ENCODE measurements at places on chromosomes 11 and 22.

GRCh38 chr11:9530020-9530621 is 43.3 kb upstream of the WEE1 start:
- DNase-seq: no peak

- no peak for DNase-seq
These were observed 101.1 kb upstream of the IGLL5 start for GRCh38 chr22:22786301-22787115.

GRCh38 chr22:38755911-38756532 is at the start of gene SUN2:
Gene SUN2 (minus strand): TSS chr22:38755998. CDS start chr22:38752628, 3,370 bp downstream.
- peak; percentile 95 for DNase-seq

GRCh38 chr22:22452996-22453686 is 55.4 kb downstream of the ZNF280B start:
- DNase-seq: no peak

GRCh38 chr11:92768121-92768840 is 201.2 kb upstream of the MTNR1B start:
- DNase-seq: no peak

GRCh38 chr11:2574043-2574552 is 125.7 kb downstream of the KCNQ1OT1 start:
- no peak for DNase-seq

DNA sequence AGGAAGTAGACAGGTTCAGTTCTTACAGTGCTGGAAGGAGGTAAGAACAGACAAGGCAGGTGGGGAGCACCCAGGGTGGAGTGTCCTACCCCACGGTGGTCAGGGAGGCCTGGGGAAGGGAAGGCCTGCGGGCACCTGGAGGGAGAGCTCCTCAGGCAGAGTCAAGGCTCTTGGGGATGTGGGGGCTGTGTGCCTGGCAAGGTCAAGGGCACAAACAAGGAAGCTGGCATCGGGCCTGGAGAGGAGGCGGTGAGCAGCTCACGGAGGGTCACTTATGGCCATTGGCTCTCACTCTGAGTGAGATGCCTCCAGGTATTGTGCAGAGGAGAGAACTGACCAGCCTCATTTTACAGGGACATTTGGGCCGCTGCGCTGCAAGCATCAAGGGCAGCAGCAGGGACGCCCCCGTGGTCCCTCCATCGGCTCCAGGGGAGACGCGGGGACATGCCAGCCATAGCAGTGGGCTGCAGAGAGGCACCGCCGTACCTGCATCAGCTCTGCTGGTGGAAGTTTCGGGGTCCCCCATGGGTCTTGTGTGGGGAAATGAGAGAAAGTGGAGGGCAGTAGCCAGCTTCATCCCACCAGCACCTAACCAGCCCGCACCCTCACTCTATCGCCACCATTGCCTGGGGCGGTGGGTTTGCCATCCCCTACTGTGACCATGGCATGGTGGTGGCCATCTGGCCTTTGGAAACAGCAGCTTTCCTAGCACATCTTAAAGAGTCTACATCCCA is 37.5 kb upstream of the RTL6 start:
- DNase-seq: no peak

GRCh38 chr11:75214843-75215242 is 25.7 kb upstream of the TPBGL start:
- DNase-seq: no peak

Data from CD4-positive, alpha-beta T cell treated with Interferon alpha-2 for 1 hour (primary cell).